NCI-H1436 (cell line): ENCODE measurements at places on chromosomes 3 and 15.

- no peak for DNase-seq
Observed at GRCh38 chr15:91704343-91704742, 149.2 kb upstream of the SLCO3A1 start.

DNA sequence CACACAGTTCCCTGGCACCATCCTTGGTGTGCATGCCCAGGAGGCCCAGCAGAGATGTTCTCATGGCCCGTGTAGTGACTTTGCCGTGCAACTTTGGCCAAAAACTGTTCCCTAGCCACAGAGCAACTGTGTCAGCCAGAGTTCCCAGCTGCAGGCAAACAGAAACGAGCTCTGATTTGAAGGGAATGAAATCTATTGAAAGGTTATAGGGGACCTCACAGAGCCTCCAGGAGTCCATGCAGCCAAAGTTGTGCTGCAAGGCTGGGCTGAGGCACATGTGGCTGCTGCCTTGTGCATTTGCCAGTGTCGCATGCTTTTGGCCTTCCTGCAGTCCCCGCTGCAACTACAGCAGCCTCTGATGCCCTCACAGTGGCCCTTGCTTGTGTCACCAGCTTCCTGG lies 70.5 kb downstream of the PLXNA1 start:
- no peak for DNase-seq

GRCh38 chr3:65593780-65594752 lies 444.7 kb downstream of the MAGI1 start:
- DNase-seq: no peak

GRCh38 chr3:152595975-152596821 lies 238.7 kb upstream of the P2RY1 start:
- no peak for DNase-seq

GRCh38 chr3:71541313-71541712 lies 42.2 kb downstream of the FOXP1 start:
- DNase-seq: no peak

GRCh38 chr15:57061696-57062095 lies 143.3 kb downstream of the TCF12 start:
- no peak for DNase-seq

DNA sequence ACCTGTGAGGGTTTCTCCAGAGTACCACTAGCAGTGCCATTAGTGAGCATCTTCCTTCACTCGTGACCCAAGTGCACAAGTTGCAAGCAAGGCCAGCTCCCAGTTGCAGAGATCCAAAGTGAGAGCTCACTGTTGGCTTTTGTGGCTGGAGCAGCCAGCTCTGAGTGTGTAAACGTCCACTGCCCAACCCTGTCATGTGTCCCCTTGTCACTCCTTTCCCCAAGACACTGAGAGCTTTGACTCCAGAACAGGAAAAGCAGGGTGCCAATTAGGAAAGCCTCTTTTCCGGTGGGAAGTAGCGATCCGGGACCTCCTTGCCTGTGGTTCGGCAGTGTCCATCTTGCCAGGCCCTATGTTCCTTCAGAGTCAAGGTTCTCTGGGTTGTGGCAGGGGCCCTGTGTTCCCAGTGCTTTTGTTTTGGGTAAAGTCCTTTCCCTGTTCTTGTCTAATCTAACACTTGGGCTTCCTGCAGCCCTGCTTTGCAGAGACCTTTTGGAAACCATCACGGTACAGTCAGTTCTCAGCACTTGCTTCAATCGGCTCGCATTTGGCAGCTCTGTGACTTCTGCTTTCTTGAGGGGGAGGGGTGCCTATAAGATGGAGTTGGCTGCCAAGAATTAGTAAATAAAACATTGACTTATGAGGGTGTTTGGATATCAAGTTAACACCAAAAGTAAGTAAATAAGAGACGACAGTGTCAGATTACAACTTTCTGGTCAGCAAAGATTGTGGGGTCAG lies 90.5 kb downstream of the DNASE1L3 start:
- DNase-seq: no peak

DNA sequence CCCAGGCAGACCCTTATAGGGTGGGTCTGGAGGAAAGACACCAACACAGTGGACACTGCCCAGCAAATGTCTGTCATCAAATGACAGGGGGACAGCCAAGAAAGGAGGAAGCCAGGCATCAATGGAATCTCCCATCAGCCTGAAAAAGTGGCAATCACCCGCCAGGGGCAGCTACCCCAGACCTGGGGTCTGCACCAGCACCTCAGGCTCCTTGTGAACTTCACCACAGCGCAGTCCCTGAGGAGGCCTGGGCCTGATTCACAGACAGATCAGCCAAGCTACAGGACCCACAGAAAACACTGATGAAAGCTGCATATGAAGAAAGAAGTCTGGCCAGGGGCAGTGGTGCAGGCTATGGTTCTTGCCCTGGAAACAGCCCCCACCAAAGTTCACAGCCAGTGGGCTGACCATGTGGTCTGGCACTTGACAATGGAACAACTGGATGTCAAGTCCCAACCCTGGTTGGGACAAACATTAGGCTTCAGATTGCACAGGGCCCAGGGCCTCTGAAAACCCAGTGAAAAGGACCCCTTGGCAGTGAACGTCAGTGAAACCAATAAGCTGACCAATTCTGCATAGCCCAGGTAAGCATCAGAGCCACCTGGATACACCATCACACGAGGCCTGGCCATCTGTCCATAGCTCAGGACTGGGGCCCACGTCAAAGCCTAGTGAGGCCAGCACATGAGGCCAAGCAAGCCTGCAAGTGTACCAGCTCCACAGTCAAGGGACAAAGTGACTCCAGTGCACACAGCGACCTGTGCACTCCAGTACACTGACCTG lies 29.1 kb downstream of the ALS2CL start:
- DNase-seq: no peak

DNA sequence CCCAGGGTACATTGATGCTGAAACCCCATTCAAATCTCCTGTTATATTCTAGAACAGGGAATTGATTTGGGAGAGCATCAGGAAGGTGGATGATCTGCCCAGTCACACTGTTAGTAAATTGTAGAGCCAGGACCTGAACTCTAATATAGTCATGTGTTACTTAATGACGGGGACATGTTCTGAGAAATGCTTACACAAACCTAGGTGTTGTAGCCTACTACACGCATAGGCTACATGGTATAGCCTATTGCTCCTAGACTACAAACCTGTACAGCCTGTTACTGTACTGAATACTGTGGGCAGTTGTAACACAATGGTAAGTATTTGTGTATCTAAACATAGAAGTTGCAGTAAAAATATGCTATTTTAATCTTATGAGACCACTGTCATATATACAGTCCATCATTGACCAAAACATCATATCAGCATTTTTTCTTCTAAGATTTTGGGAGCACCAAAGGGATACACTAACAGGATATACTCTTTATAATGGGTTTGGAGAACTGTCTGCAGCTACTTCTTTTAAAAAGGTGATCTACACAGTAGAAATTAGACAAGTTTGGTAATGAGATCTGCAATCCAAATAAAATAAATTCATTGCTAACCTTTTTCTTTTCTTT lies 5.8 kb downstream of the B2M start:
- DNase-seq: no peak

DNA sequence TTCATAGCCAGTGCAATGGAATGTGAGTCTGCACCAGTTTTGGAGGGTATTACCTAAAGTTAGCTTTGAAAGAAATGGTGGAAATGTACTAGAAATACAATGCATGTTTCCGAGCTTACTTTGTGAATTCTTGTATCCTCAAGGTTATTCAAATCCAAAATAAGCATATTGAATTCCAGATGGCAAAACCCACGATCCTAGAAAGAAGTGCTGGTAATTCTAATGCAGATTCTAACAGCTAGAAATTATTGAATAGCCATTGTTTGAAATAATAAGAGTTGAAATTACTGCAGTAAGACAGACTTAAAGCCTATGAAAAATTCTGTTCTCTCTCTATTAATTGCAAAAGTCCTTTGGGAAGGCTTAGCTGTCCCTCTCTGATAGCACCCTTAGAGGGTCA lies 258.4 kb downstream of the CHL1 start:
- DNase-seq: no peak

GRCh38 chr3:78761126-78761525 lies 1006.7 kb downstream of the ROBO1 start:
- DNase-seq: no peak

DNA sequence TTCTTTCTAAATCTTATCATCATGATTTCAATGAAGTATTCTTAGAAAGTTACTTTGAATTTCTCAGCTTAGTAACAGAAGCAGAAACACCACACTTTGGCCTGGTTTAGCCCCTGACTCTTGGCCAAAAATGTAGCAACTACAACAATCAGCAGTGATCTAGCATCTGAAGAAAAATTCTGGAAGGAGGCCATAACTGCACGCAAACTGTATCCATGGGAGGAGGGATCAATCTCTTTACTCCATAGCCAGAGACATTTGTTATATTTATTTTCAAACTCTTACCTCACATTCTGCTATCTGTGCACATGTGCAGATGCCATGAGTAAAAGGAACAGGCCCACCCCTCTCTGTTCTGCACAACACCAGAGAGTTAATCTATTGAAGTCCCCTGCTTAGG lies 251.0 kb upstream of the P2RY1 start:
- DNase-seq: no peak

GRCh38 chr3:20041197-20041780 lies 1.0 kb downstream of the KAT2B start:
- DNase-seq: no peak

DNA sequence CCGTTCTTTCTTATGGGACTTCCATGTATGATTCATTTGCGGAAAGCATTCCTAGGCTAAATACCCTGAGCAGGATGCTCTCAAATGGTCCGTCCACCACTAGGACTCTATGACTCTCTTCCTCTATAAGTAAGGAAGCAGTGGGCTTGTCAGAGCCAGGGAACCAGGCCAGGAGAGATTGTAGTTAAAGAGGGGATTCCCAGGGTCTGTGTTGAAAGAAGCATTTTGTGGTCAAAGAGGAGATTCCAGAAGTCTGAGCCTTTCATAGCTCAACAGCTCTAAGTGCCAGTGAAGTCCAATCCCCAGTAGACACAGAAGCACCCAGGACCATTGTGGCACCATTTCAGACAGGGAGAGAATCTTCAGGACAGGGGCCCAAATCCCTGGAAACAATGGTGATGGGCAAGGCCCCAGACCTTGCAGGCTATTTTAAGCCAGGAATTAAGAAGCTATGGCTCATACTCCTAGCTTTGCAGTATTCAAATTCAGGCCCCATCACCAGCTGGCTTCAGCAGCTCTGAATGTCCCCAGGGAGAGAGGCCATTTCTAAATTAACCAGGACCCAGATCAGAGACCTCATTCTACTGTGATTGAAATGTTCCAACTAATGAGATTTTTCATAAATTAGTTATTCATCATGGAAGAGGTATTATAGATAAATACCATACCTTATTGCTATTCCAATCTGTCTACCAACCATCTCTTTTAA lies 81.7 kb downstream of the CD47 start:
- DNase-seq: no peak

DNA sequence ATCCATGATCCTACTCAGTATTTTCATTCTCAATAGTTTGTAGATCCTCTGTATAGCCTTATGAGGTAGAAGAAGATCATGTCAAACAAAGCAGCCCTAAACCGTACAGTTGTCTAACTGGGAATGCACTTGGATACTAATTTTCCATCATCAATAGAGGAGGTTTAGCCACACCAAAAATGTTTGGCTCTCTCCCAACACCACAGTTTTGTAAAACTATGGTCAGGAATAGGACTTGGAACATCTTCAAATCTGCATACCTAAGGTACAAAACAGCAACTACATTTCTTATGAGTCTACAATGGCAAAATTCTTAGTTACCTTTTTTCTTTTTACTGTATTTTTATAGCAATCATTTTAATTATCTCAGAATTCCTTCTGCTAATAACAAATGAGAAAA lies 1001.6 kb downstream of the ROBO2 start:
- no peak for DNase-seq
